Stimulated activated CD4-positive, alpha-beta T cell treated with anti-CD3 and anti-CD28 coated beads, Interleukin-4, amount 100 ng/mL, for 1 hour (primary cell): ENCODE measurements at places on chromosomes 16 and 17.
A peak's percentile ranks its signal among the peaks of the same experiment; 100 is the strongest.

DNA sequence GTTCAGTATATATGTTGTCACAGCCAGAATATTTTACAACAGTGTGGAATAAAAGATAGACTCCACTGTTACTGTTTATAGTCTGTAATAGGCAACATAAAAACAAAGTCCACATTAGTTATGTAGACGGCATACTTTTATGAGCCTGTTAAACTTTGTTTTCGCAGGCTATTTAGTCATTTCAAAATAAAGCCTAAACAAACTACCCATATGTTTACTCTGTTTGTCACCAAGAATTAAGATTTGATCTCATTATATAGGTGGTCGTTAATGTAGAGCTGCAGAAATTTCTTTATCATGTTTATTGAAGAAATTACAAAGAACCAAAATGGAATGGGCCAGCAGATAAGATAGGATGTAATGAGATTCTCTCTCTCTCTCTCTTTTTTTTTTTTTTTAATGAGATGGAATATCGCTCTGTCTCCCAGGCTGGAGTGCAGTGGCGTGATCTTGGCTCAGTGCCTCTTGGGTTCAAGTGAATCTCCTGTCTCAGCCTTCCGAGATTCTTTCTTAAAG is 943.8 kb upstream of the SOX9 start:
- no peak for DNase-seq

GRCh38 chr16:79026117-79026516 is 574.4 kb downstream of the MAF start:
- no peak for DNase-seq

DNA sequence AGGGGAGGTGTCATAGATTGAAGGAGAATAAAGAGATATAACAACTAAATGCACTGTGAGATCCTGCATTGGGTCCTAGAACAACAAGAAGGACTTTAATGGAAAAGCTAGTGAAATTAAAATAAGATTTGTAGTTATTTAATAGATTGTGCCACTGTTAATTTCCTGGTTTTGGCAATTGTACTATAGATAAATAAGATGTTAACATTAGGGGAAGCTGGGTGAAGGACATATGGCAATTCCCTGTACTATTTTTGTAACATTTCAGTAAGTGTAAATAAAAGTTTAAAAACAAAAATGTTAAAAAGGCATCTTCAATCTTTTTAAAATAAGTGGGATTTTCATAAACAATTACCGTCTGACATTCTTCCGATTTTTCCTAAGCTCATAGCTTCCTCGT is 258.4 kb upstream of the AXIN2 start:
- no peak for DNase-seq

GRCh38 chr17:64091116-64091515 is 38.8 kb downstream of the ERN1 start:
- no peak for DNase-seq

GRCh38 chr17:79657861-79658810 is 47.3 kb upstream of the RBFOX3 start:
- no peak for DNase-seq

- DNase-seq: no peak
These were observed 594.8 kb upstream of the CDH5 start for GRCh38 chr16:65771707-65772106.

- peak; percentile 32 for DNase-seq
These were observed 40.9 kb downstream of the RAP1GAP2 start for GRCh38 chr17:2837147-2837561.

GRCh38 chr17:78737332-78737731 is 44.7 kb downstream of the CYTH1 start:
- DNase-seq: no peak

DNA sequence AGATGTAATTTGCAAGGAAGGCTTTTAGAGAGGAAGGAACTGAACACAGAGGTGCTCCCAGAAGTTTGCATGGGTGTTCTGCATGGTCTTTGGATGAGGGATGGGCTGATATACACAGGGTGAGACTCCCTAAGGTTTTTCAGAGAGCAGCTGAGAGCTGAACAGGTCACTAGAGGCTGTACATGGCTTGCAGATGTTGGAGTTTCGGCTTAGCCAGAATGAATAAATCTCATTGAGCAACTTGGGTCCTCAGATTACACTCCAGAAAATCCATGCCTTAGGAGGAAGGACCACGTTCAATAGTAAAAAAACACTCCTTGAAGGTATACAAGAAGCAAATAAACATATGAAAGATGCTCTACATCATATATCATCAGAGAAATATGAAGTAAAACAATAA is 7.5 kb upstream of the ITGB3 start:
- no peak for DNase-seq

DNA sequence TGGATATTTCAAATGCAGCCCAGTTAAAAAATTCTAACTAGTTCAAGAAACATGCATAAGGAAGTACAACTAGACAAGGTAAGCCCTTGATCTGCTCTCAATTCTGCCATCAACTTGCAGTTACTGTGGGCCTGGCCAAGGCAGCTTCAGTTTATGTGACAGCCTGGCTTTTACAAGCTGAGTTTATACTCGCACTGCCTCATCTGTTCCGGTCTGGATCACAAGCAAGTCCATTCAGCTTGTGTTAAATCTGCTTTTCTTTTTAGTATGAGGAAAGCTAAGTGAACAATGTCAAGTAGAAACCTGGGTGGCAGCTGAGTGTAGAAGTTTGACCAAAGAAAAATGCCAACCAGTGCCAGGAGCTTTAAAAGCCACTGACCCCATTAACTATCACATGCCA is 76.6 kb upstream of the CORO6 start:
- no peak for DNase-seq

GRCh38 chr16:1330260-1330914 is 3.1 kb upstream of the BAIAP3 start:
- no peak for DNase-seq

GRCh38 chr16:66678337-66678736 is 18.2 kb downstream of the CMTM4 start:
- DNase-seq: no peak

DNA sequence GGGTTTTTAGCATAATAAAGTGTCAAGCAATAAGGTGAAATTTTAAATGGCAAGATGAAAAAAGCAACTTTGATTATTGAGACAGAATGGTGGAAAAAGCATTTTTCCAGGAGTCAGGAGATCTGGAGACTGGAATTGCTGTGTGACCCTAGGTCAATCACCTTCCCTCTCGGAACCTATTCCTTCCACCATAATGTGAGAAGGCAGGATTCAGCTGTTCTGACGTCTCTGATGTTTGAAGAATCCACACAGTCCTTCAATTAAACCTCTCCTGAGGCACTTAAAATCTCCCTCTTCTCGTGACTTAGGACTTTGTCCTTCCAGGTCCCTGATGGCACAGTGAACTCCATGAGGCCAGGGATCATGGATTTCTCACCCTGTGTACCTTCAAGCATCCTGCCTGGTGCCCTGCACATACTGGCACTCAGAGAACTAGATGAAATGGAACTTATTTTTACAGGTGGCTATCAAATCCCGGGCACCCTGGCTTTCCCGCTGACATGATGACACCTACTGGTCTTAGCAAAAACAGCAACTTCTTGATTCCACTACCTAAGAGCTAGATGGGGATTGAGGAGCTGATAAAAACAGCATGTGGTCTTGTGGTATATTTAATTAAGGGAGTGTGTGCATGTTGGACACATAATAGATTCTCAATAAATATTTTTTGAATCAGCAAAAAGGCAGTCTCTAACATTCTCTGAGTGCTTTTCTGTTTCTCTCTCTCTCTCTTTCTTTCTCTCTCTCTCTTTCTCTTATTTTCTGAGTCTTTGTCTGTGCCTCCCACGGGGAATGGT is 2.3 kb upstream of the CCDC182 start:
- peak; percentile 9 for DNase-seq

GRCh38 chr16:4133897-4134372 is 17.7 kb upstream of the ADCY9 start:
- DNase-seq: no peak

DNA sequence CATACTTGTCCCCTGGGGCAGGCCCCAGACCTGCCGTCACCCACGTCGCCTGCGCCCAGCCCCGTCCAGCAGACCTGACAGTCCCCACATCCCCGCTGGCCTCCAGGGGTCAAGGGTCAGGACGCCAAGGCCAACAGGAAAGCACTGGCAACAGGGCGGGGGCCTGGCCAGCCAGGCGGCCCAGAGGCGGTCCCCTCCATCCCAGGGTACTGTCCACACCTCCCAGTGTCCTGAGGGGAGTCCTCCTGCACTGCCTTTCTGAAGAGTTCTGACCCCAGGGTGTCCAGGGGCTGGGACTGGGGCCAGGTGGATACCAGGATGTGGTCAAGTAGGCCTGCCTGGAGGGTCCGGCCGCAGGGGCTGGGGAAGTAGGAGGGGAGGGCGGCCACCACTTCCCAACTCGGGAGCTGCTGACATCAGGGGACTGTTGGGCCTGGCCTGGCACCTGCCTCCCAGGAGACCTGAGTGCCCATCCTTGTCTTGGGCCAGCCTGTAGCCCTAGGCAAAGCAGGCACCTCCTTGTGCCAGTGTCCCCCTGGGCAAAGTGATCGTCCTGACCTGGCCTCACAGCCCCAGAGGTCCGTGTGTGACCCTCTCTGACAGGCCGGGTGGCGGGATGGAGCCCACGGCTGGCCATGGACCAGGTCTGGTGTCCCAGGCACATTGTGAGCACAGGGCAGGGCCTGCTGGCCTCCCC is 6.7 kb upstream of the AXIN1 start:
- DNase-seq: no peak

- no peak for DNase-seq
These were observed at the start of gene SOX9 for GRCh38 chr17:72120642-72121163. TSS of gene SOX9 (plus strand) at chr17:72121020. CDS start at chr17:72121392, 372 bp downstream.

DNA sequence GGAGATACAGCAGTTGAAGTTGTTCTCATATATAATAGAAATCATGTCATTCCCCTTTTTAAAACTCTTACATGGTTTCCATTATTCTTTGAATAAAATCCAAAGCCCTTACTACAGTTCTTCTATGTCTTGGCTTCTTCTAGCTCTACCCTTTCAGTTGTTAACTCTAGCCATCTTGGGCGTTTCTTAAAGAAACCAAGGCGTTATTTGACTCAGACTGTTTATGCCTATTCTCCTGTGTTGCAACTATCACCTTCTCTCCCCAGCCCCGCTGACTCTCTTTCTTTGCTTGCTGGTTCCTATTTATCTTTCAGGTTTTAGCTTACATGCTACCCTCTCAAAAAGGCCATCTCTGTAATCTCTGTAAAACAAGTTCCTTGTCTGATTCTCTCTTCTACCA is 32.7 kb downstream of the NFATC3 start:
- no peak for DNase-seq
